Mucosa of descending colon (tissue), 3 donors: ENCODE measurements at places on chromosomes 13 and 19. TPM values are rescaled to one million over a fixed set of nuclear protein-coding genes. Genes with fewer than 3 reads are reported as not detected.

The ITGBL1 gene
- 1.1 TPM for total RNA-seq

DNA sequence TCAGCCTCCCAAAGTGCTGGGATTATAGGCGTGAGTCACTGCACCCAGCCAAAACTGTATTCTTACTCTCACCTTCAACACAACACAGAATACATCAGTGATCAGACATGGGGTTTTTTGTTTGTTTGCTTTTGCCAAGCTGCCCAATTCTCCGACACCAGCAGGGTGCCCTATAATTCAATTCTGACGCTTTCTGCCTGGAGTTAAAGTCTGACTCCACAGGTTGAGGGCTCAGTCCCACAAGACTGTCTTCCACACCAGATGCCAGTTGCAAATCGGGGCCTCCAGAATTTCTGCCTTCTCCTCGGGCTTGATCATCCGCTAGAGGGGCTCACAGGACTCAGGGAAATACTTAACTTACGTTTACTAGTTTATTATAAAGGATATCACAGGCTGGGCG, 22.1 kb downstream of the FBN3 start:
- no peak for DNase-seq

The FCER2 gene
- total RNA-seq, result 0.26 TPM

DNA sequence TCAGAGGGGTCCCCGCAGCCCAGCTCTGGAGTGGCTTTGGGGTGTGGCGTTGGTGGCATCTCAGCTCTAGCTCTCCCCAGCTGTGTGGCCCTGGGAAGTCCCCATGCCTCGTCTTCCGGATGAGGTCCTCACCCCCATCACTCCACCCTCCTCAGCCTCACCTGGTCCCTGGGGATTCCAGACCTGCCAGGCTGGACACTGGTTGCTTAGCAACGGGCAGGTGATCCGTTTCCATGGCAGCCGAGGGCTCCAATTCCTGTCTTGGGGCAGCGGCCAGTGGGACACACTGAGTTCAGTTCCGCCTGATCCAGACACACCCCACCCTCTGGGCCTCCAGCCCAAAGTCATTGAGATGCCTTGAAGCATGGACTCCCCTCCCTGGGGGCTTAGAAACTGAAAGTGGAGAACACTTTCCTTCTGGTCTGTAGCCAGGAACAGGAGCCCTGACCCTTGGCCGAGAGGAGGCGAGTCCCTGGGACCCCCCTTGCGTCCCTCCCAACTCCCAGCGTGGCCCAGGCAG, 7.7 kb upstream of the MISP start:
- DNase-seq, result peak; percentile 85

GRCh38 chr13:26787961-26788360, 27.4 kb upstream of the GPR12 start:
- no peak for DNase-seq
